Neural progenitor cell (in vitro differentiated cells): ENCODE measurements at places on chromosomes 1 and 21. TPM values are rescaled to one million over a fixed set of nuclear protein-coding genes. Genes with fewer than 3 reads are reported as not detected.

SYT2 gene
- 0.26 and 0.37 TPM in 2 replicates for total RNA-seq

KPRP gene
- total RNA-seq = not detected in 2 replicates

GRCh38 chr1:193846876-193847604, 660.6 kb upstream of the B3GALT2 start:
- peaks cover 7% of the 10 kb centered on the region for H3K4me1 ChIP-seq
- no peaks in the 10 kb centered on the region for H3K27me3 ChIP-seq
- DNase-seq = no peak
- no peaks in the 10 kb centered on the region for H3K36me3 ChIP-seq
- no peak overlapping the region for H3K4me3 ChIP-seq
- H3K27ac ChIP-seq = no peak overlapping the region

- no peak overlapping the region for H3K27ac ChIP-seq
- no peaks in the 10 kb centered on the region for H3K4me1 ChIP-seq
- H3K4me3 ChIP-seq = no peak overlapping the region
- H3K27me3 ChIP-seq = peaks cover 5% of the 10 kb centered on the region
- no peak for DNase-seq
Observed at GRCh38 chr1:41576206-41576605, 91.7 kb upstream of the EDN2 start.

GRCh38 chr1:186102547-186103148, 272.4 kb downstream of the TPR start:
- no peaks in the 10 kb centered on the region for H3K27me3 ChIP-seq
- H3K27ac ChIP-seq = no peak overlapping the region
- DNase-seq = no peak
